ENCODE measurements at places on chromosomes 7 and 10.

- no peak for DNase-seq
Observed at GRCh38 chr10:89147256-89147655, 59.9 kb downstream of the CH25H start.

- no peak for DNase-seq
Observed at GRCh38 chr7:958221-959200, 4.0 kb upstream of the ADAP1 start.

DNA sequence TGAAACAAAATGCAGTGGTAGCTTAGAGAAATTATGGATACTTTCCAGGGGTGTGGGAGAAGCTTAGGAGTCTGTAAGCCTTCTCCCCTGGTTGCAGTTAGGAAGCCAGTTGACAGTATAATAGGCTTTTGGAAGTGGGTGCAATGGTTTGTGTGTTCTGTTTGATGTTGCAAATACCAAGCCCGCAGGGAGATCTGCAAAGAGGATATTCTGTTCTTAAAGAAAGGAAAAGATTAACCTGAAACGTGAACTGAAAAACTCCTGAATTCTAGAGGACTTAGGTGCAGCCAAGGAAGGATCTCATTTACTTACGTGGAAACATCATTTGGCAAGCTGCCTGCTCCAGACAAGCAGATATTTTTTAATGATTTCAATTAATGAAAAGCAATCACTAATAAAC is 496.6 kb downstream of the AUTS2 start:
- DNase-seq, result no peak

DNA sequence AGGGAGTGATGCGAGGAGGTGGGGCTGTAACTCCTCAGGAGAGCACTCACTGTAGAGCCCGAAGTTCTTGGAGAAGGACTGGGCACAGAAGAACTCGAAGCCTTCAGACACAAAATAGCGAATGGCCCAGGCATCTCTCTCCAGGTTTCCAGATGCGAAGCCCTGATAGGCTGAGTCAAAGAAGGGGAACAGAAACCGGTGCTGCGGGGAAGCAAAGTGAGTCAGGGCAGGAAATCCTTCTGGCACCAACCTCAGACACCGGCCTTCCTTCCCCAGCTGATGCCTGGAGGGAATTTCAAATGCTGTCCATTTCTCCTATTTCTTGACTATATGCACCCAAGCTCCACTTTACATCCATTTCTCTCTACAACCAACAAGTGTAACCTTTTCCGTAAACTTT is 26.8 kb downstream of the GOT1 start:
- DNase-seq, result no peak

- DNase-seq, result no peak
Observed at GRCh38 chr7:3887096-3887690, 586.1 kb downstream of the SDK1 start.

GRCh38 chr7:42930889-42931288 is 1.1 kb downstream of the PSMA2 start:
- no peak for DNase-seq

DNA sequence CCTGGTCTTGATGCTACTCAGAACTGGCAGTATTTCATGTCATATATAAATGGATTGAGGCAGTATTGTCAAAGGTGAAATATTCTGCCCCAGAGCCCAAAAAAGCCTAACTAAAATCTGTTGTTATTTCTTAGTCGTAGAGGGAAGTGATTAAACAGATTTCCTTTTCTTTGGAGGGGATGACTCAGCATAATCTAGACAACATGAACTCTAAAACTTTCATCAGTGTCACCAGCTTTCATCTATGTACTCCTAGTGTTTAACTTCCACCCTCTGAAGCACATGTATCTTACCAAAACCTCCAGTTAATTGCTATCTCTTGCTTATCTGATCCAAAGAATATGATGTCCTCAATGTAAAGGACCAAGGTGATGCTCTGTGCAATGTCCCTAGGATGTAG is 97.1 kb upstream of the ARID5B start:
- no peak for DNase-seq

DNA sequence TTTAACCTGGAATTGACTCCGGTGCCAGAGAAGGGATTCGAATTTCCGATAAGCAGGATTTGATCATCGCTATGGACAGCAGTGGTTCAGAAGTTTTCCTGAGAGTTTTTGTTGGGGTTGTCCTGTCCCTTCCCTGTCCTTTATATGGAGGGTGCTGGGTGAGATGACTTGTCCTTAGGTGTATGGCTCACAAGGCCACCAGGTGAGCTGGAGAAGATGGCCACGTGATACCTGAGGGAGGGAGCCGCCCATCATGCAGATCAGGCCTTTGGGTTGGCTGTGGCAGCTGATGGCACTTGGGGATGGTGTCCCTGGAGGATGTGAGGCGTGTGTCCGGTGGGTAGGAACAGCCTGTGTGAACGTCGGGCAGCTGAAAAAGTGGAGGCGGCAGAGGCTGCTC is 187.7 kb downstream of the PTPN20 start:
- no peak for DNase-seq

- no peak for DNase-seq
Observed at GRCh38 chr10:612696-613095, 76.8 kb downstream of the DIP2C start.

- DNase-seq, result no peak
Observed at GRCh38 chr10:133262696-133263095, 14.0 kb downstream of the ADAM8 start.

DNA sequence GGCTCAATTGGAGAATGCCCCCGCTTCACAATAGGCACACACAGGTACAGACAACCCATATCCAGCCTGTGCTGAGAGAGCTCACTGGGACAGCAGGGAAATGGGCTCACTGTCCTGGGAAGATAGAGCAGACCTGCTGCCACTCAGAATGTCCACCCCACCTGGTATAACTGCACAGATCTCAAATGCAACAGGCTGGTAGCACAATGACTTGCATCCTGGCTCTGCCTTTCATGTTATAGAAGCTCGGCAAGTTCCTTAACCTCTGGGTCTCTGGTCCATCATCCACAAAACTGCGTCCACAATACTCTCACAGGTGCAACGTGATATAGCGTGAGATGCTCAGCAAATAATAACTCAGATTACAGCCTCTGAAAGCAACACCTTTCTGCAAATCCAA is 295.4 kb downstream of the GRID1 start:
- no peak for DNase-seq

DNA sequence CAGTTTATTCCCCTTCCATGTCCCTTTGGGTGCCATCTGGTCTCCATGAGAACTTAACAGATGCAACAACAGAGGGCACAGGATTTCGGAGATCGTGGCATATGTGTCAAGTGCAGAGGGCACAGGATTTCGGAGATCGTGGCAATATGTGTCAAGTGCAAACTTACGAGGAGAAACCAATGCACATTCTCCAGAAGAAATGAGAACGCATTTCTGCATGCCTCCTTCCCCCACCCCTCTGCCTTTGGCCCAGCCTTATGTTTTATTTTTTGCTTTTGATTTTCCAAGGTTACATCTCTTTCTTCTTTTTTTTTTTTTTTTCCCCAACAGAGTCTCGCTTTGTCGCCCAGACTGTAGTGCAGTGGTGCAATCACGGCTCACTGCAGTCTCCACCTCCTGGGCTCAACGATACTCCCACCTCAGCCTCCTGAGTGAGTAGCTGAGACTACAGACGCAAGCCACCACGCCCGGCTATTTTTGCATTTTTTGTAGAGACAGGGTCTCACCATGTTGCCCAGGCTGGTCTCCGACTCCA is 586 bp upstream of the ANKRD26 start:
- DNase-seq, result no peak

- no peak for DNase-seq
Observed at GRCh38 chr10:75107756-75108683, 3.4 kb upstream of the SAMD8 start.

DNA sequence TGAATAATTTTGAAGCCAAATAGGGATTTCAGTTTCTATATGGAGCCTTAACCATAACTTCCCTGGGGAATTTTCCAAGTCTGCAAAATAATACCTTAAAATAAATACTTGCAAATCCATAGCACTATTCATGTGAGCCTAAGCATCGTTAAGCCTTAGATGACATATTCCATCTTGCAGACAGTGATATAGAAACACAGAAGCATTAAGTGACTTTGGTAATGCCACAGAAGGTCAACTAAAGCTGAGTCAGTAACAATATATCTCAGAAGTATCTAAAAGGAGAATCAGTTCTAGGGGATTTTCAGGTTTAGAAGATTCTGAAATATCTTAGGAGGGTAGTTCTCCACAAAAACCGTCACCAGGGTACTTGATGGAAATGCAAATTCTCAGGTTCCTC is 163.4 kb upstream of the COL1A2 start:
- DNase-seq, result no peak

- no peak for DNase-seq
Observed at GRCh38 chr10:52197098-52197497, 117.0 kb upstream of the DKK1 start.

DNA sequence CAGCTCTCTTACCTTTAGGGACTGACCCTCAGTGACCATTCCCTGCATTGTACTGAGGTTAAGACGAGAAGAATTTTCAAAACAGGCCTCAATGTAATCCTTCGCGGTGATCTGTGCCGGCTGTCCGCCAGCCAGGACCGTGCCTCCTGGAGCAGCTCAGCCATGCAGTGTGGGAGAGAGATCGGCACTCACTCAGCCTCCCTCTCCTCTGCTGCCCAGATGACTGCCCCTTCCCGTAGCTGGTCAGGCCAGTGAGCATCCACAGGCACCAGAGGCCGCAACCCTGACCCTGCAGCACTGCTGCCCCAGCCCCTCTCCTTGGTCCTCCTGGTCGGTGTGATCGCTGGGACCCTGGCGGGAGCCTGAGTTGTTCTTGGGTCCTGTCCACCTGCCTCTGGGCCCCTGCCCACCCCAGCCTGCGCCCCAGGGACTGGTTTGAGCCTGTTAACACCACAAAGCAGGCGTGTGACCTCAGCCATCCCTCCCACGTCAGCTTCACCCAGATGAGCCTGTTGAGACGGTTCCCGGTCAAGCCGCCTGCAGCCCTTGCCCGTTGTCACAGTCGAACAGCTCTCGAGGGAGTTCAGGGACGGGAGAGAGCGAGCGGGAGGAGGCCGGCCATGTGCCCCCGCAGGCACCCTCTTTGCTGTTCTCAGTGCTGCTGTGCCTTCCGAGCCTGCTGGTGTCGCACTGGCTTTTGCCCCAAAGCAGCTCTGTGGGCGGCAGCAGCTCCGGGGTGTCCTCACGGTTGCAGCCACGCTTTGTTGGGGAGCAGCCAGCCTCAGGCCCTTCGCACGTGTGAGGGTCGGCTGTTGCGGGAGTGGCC is 37.2 kb downstream of the NKX6-2 start:
- DNase-seq, result no peak

DNA sequence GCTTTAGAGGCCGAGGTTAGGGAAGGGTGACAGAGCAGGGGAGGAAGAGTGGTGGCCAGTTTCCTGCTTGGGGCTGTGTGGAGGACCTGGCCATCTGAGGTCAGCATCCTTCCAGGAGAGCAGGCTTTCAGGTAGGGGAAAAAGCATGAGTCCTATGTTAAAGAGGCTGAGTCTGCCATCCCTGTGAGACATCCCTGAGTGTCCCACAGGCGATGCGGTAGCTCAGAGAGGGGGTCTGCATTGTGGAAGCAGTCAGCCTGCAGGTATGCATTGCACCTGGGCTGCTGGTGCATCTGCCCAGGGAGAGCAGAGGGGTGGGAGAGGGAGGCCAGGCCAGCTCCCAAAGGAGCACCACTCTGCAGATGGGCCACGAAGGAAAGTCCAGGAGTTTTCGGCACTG is 282.1 kb upstream of the ZNF32 start:
- DNase-seq, result no peak

DNA sequence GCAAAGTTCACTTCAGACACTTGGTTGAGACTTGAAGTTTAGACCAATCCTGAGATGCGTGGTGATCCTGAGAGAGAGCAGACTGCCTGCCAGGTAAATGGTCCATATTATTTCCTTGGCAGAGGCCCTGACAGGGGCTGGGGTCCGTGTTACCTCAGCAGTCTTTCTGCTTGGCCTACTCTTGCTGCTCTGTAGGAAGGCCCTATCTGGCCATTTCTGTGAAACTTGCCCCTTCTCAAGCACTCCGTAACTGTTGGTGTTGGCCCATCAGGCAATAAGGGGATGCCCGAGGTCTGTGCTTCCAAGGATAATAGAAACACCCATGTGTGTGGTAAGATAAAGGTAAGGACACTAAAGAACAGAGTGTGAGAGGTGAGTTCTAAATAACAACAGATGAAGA is 20.0 kb downstream of the LOXL4 start:
- DNase-seq, result no peak

GRCh38 chr10:490256-490655 is 199.2 kb downstream of the DIP2C start:
- no peak for DNase-seq

Data from dermis microvascular lymphatic vessel endothelial cell (primary cell).